ENCODE measurements at places on chromosomes 4 and X. TPM values are rescaled to one million over a fixed set of nuclear protein-coding genes. Genes with fewer than 3 reads are reported as not detected.

The CFAP299 gene
- not detected for total RNA-seq

The FGD1 gene
- 2.9 TPM for total RNA-seq

The CCKAR gene
- total RNA-seq: not detected

The MAGEA12 gene
- 115 TPM for total RNA-seq

The PDE5A gene
- 0.93 TPM for total RNA-seq

The MAGEA1 gene
- total RNA-seq: 7.1 TPM

The ABCB7 gene
- 25.2 TPM for total RNA-seq

The DNAAF6 gene
- not detected for total RNA-seq

The MSX1 gene
- 16.7 TPM for total RNA-seq

The GCNA gene
- total RNA-seq: 0.83 TPM

The CORIN gene
- 0.30 TPM for total RNA-seq

The CCDC149 gene
- total RNA-seq: 6.9 TPM

The NKX3-2 gene
- total RNA-seq: 0.53 TPM

The SSX2 gene
- 4.5 TPM for total RNA-seq

The FAT1 gene
- 116 TPM for total RNA-seq

The GYPE gene
- not detected for total RNA-seq

The GPC4 gene
- total RNA-seq: 0.30 TPM

The CT45A3 gene
- 205 TPM for total RNA-seq

The JCHAIN gene
- not detected for total RNA-seq

The NALF2 gene
- 0.27 TPM for total RNA-seq

The ADH1B gene
- not detected for total RNA-seq

The MBTPS2 gene
- total RNA-seq: 7.6 TPM

The PRRG3 gene
- not detected for total RNA-seq

The CNGA1 gene
- 1.1 TPM for total RNA-seq

The TBC1D9 gene
- total RNA-seq: 13.6 TPM

The FABP2 gene
- total RNA-seq: not detected

The P2RY10 gene
- not detected for total RNA-seq

The SSX2B gene
- 24.9 TPM for total RNA-seq

The CLIC2 gene
- total RNA-seq: not detected

The NUDT11 gene
- total RNA-seq: 3.6 TPM

The POLN gene
- total RNA-seq: not detected

The FHDC1 gene
- 0.87 TPM for total RNA-seq

The MED28 gene
- total RNA-seq: 7.4 TPM

The EREG gene
- total RNA-seq: 0.04 TPM

The POU3F4 gene
- total RNA-seq: not detected

The MAGEC3 gene
- 0.68 TPM for total RNA-seq

The DCAF12L2 gene
- total RNA-seq: not detected

The PRR32 gene
- not detected for total RNA-seq

The TEX13D gene
- 0.26 TPM for total RNA-seq

The CXorf58 gene
- not detected for total RNA-seq

The PF4V1 gene
- not detected for total RNA-seq

The TAF7L gene
- not detected for total RNA-seq

The KANTR gene
- 6.9 TPM for total RNA-seq

The SUPT20HL2 gene
- not detected for total RNA-seq

The ASB5 gene
- total RNA-seq: not detected

The RTL5 gene
- total RNA-seq: 0.27 TPM

The ZBTB49 gene
- total RNA-seq: 8.1 TPM

The P2RY4 gene
- total RNA-seq: not detected

The FAM50A gene
- total RNA-seq: 68.2 TPM

The PAGE1 gene
- total RNA-seq: 7.5 TPM

The TMPRSS11A gene
- 0.30 TPM for total RNA-seq

All from A375 (cell line).